Left colon (tissue), 2 donors: ENCODE measurements at places on chromosomes 3 and 15. TPM values are rescaled to one million over a fixed set of nuclear protein-coding genes. Genes with fewer than 3 reads are reported as not detected.
A peak's percentile ranks its signal among the peaks of the same experiment; 100 is the strongest.

The IL17RB gene
- 15.6 TPM for total RNA-seq

GRCh38 chr3:167228135-167228534 lies 152.0 kb downstream of the ZBBX start:
- no peak for DNase-seq

DNA sequence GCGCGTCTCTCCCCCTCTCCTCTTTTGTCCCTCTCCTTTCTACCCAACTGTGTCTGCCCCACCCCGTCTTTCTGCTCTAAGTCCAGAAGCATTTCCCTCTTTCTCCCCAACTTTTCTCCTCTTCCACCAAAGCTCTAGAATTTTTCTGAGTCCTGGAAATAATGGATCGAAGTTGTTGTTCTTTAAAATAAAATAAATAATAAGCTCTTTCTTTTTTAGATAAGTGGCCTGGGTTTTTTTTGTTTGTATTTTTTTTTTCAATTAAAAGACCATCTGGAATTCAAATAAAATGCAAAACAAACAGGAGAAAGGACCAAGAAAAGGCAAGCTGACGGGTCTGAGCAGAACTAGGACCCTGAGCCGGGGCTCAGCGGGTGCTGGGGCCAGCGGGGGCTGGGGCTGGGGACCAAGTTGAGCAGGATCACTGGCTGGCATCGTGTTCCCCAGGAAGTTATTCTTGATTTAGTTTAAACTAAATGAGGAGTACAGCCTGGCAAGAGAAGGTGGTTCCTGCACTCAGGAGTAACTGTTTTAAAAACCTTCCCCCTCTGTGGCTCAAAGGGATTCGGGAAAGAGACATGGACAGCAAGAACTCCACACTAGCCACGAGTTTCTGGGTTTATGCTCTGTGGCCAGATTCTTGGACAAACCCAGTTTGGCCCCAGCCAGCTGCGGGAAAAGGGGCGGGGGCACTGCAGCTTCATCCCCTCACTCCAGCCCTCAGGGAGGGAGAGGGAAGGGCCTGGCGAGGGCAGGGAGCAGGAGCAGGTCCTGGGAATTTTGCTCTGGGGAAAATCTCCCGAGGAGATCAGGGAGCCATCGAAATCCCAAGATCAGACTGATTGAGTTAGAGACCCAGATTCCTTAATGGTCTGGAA lies 8.4 kb downstream of the GATA2 start:
- DNase-seq, result no peak

The GOLGA8Q gene
- not detected for total RNA-seq

- DNase-seq, result no peak
Measured at GRCh38 chr3:27715863-27716262, 6.3 kb downstream of the EOMES start.

GRCh38 chr3:100306695-100307094 lies 27.9 kb upstream of the NIT2 start:
- no peak for DNase-seq

DNA sequence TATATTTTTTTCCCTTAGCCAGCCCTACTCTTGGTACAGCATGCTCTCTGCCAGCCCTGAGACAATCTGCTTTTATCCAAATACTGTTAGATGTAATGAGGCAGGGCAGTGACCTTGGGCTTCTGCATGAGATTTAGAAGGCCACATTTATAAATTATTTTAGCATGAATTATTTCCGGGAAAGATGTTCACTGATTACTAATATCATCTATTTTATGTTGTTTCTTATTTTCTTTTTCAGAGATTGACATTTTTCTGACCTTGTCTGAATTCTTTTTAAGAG lies 23.1 kb downstream of the CRTC3 start:
- no peak for DNase-seq

- DNase-seq, result no peak
Measured at GRCh38 chr15:81151389-81151788, 17.3 kb downstream of the CFAP161 start.

GRCh38 chr3:182268711-182269110 lies 524.6 kb upstream of the ATP11B start:
- DNase-seq, result no peak

The GABRA5 gene
- not detected for total RNA-seq

DNA sequence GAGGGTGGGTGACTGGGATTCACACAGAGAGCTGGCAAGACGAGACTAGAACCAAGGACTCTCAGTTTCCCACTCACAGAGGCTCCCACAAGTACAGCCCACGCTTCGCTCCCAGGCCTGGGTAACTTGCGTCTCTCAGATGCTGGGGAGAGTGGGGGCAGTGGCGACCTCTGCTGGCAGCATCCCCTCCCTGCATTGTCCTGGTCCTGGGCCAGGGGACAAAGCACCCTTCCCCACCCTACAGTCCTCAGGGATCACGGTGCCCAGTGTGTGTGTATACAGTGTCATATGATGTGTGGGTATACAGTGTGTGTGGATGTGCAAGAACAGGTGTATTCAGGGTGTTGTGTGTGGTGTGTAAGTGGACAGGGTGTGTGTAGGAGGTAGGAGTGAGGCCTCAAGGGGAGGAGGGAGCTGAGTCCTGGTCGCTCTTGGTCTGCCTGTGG lies 12.8 kb downstream of the VILL start:
- DNase-seq, result peak; percentile 77

The PRICKLE2 gene
- 2.6 TPM for total RNA-seq

GRCh38 chr3:24615177-24615576 lies 120.5 kb upstream of the THRB start:
- no peak for DNase-seq

The PLA2G4D gene
- 0.18 TPM for total RNA-seq

DNA sequence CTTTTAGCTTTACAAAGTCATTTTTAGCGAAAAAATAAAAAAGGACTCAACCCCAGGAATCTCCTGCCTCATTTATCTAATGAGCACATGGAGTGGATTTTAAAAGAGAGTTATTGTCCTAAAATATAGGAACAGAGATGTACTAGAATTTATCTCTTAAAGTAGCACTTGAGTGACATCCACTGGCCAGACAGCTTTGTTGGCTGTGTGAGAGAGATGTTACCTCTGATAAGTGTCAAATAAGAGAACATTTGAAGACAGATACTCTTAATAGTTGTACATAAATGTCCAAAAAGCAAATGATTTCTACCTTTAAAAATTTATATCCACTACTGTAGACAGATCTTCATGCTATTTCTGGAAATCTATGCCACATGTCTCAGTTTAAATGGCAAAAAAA lies 12.3 kb upstream of the MFSD1 start:
- DNase-seq, result no peak

DNA sequence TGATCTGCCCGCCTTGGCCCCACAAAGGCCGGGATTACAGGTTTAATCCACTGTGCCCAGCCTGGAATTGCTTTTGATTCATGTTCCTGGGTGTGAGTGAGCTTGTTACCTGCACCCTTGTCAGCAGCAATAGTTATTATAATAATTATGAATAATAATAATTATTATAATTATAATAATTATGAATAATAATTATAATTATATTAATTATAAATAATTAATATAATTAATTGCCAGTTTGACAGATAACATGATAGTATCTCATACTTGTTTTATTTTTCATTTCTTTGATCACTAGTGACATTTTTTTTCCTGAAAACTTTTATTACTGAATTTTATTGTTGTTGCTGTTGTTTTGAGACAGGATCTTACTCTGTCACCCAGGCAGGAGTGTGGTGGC lies 21.1 kb upstream of the TRAK1 start:
- DNase-seq, result no peak

The LNP1 gene
- total RNA-seq, result 1.1 TPM

- no peak for DNase-seq
Measured at GRCh38 chr3:14728113-14728512, 53.2 kb downstream of the C3orf20 start.

DNA sequence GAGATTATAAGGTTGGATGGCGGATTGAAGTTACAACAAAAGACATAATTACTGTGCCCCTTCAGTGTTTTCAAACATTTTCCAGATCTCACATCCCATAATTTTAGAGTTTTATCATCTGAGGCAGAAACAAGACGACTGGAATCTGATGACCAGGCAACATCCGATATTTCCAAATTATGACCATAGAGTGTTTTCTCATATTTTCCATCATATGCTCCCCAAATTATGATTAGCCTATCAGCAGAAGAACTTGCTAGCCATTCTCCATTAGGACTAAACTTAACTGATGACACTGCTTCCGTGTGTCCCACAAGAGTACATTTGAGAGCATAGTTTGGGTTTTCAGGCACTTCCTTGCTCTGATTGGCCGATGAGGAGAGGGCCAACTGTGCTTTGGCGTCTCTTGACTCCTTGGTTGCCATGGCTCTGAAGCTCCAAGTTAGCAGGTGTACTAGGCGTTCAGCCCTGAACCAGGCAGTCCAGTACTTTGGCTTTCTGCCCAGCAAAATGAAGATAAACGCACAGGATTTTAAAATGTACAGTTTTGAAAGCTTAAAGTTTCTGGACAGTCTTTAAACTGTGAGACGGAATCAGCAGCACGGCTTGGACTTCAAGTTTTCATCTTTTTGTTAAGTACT lies 638 bp downstream of the WDR5B start:
- DNase-seq, result peak; percentile 41

DNA sequence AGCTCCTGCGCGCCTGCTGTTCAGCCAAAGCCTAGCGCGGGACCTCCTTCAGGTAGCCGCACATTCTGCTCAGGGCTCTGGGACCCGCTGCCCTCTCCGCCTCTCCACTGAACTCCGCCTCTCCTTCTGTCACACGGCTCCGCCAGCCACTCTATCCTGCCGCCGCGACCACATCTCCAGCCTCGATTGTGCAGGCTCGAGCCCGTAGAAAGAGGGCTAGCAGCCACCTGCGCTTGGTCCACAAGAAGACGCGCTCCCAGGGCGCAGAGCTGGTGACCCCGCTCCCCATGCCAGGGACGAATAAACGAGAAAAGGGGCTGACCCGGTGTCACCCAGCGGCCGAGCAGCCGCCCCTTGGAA lies 1.1 kb upstream of the VIPR1 start:
- no peak for DNase-seq

- DNase-seq, result no peak
Measured at GRCh38 chr3:23966328-23966727, 21.2 kb downstream of the NR1D2 start.

DNA sequence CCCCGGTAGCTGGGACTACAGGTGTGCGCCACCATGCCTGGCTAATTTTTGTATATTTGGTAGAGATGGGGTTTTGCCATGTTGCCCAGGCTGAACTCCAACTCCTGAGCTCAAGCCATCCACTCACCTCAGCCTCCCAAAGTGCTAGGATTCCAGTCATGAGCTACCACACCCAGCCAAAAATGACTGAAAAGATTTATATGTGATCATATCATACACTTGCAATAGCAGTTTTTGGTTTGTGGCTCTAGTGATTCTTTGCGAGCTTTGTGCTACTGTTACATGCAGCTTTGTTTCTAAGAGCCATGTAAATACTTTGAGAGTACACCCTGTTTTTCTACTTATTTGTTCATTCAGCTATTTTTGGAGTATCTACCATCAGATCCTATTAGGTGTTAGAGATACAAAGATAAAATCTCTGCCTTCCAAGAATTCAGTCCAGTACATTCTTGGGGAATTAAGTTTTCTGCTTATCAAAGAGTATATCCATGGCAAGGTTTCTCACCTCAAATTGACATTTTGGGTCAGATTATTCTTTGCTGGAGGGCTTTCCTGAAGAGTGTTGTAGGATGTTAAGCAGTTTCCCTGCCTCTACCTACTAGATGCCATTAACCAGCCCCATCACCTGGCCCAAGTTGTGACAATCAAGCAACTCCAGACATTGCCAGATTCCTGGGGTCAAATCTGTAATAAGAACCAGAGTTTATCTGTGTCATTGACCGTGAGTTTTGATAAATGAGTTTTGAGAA lies 15.0 kb downstream of the SNAP23 start:
- no peak for DNase-seq

DNA sequence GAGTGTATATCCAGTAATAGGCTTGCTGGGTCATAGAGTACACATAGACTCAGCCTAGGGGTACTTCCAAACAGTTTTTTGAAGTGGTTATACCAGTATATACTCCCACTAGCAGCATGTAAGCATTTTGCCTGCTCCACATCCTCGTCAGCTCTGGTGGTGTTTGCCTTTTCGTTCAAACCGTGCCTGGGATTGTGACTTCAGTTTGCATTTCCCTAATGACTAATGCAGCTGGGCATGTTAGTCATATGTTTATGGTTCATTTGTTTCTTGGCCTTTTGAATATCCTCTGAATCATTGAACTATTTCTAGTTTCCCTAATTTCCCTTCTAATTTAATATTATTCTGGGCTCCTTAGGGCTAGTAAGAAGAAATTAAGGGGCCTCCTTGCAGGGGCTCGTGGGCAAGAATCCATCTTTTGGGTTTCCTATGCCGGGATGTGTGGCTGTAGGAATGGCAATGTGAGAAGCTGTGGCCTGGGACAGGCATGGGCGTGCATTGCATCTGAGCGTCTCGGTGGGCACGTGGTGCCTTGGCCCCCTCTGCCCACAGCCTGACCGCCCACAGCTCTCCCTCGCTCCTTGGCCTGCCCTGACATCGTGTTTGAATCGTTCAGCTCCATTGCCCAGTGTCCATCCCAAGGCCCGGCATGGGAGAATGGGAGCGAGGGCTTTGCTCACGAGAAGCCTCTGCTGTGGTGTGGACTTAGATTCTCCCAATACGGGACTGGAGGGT lies 26.4 kb downstream of the FAH start:
- DNase-seq, result no peak

GRCh38 chr15:40092256-40092978 lies 16.3 kb downstream of the BMF start:
- peak; percentile 65 for DNase-seq

The GOLGA6B gene
- not detected for total RNA-seq

- peak; percentile 43 for DNase-seq
Measured at GRCh38 chr3:197003461-197004385, 25.9 kb downstream of the MELTF start.

DNA sequence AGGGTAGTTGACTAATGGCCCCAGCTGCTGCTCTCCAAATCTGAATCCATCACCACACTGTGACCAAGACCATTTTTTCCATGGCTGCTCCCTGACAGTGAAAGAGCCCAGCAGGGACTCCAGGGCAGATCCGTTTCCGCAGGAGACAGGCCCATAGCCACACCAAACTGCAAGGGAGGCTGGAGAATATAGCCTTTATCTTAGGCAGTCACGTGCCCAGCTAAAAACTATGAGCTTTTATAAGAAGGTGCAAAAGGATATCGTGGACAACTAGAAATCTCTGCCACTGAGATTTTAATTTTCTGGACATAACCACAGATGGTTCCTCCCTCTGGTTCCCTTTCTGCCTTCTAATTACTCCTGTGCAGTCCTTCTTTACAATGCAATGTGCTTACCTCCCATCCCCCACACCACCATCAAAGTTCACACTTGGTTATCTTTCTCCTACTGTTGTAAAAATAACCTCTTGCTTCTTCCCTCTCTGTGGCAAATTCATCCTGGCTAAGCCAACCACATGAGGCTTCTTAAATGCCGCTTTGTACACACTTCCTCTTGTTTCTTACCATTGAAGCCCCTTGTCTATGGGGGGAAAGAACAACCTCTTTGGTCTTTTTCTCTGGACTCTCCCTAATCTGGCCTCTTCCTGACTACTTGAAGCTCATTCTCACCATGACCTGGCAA lies 233.7 kb downstream of the SHQ1 start:
- DNase-seq, result no peak
